ENCODE measurements at places on chromosomes 4 and X.

DNA sequence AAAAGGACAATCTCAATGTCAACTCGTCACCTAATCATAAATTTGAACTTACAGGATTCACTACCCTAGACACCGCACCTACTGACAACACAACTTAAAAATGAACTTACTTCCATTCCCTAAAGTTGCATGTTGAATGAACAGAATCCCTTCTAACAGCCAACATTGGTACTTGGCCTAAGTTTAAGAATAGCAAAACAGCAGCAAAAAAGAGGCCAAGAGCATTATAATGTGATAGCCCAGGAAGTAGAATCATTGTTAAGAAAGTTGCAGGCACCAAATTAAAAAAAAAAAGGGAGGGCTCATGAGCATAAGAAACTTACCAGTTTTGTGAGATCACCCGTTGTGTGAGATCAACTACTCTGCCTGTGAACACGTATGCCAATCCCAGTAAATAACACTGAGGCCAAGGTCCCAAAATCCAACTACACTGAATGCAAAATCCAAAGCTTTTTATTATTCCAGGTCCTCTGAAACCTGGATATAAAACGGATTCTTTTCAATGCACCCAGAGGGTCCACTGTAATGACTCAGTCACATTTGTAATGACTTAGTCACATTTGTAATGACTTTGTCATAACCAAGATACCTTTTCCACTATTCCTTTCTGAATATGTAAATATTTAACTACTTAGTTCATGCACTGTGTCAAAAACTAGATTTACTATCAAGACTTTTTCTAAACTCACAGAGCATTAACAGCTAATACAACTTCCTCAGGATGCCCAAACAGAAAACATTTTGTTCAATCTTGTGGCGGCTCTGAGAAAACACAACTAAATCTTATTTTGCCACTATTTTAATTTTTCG lies 6.8 kb downstream of the HNRNPDL start:
- no peak for DNase-seq

DNA sequence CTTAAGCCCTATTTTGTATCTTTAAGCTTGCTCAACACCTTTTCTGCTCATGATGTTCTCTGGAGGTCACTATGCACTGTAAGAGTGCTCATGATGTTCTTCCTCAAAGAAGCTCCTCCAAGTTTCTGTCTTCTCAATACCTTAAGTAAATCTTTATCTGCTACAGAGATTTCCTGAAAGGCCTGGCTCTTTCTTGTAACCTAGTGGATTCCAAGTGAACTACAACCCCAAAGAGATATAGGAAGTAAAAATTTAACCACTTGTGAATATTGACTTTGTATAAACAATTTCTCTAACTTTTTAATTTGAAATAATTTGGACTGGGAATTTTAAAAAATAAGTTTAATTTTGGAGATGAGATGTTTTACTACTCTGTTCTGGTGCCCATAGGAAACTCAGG lies 39.3 kb upstream of the XK start:
- no peak for DNase-seq

DNA sequence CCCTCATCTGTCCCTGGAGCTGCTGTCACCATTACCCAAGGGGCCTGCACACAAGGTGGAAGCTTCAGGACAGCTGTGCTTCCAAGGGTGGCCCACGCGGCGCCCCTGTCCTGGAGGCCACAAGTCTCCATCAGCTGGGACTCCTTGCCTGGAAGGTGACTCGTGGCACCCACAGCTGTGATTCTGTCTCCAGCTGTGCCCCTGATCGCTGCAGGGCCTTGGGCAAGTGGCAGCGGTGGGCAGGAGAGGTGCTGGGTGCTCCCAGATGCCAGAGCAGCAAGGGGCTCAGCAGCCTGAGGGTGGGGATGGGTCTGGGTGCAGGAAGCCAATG lies 9.0 kb upstream of the DUSP9 start:
- no peak for DNase-seq

DNA sequence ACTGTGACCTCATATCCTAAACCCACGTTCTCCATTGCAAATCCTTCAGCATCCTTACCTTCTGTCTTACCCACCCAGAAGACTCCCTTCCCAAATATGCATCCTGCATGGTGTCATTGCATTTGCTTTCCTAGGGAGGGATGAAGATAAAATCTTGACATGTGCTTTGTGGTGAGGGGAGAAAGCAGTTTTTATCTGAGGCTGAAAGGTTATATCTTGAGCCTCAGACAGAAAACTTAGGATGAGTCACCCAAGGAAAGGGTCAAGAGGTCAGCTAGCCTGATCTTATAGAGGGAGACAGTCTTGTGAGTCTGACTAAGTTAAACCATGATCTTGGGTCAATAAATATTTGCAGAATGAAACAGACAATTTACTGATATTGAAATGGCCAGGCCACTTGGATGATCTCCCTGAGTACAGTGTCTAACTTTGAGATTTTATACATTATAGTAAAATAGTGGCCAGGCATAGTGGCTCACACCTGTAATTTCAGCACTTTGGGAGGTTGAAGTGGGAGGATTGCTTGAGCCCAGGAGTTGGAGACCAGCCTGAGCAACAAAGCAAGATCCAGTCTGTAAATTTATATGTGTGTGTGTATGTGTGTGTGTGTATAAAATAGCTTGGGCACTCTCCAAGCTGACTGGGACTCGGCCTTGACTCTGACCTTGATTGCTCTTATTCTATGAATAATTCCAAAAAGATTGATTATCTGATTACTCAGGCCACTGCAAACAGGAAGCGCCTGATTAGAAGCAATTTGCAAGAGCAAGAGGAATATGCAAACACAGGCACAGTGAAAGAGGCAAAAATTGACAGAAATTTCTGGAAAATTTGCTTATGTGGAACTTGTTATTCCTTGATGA lies 15.4 kb upstream of the FAM9C start:
- no peak for DNase-seq

DNA sequence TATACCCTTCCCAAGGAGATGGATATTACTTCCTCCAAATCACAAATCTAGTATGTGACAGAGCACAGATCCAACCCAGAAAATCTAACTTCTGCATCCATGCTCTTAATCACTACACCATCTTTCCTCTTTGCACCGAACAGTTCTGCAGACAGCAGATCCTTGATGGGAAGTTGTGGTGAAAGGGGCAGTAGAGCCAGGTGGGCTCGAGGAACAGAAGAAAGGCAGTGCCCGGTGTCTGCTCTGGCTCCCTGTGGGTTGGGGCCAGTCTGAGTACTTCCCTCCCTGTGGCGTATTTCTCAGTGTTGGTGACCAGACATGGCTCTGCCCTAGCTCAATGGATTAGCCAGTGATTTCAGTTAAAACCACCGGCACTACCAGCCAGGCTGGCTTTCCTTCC lies 15.3 kb downstream of the HOPX start:
- no peak for DNase-seq

GRCh38 chrX:11546917-11547316 lies 118.8 kb downstream of the ARHGAP6 start:
- DNase-seq = no peak
